ENCODE measurements at places on chromosomes 11 and 22. TPM values are rescaled to one million over a fixed set of nuclear protein-coding genes. Genes with fewer than 3 reads are reported as not detected.

DNA sequence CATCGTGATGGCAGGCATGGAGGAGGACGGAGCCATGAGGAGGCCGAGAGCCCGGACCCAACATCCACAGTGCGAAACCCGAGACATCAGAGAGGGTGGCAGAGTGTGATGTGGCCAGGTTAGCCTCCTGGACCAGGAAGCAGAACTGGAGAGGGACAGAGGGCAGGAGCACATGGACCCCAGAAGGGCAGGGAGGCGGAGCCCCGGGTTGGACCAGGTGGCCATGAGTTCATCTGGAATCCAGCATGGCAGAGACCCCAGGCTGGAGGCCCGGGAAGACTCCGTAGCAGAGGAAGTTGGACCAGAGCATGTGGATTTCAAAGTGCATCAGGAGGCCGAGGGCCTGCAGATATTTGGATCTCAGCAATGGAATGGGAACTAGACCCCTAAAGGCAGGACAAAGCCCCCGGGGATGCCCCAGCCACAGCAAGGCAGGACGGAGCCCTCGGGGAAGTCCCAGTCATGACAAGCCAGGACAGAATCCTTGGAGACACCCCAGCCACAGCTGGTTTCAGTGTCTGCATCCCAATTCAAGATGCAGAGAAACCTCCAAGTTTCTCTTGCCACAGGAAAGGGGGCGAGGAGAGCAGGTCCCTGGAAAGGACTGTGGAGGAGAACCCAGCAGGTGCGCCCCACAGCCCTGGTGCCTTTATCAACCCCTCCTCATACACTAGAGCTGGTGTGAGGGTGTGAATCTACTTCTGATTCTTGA, 1393.4 kb downstream of the BRD1 start:
- peak; percentile 40 for DNase-seq

GRCh38 chr11:67415501-67416304, at the start of gene CARNS1:
Gene CARNS1, plus strand, starts transcription at chr11:67415678. Its CDS starts 522 bp downstream, at chr11:67416200.
- no peak for DNase-seq

- no peak for DNase-seq
These were observed 36.2 kb upstream of the FJX1 start for GRCh38 chr11:35582033-35582432.

DNA sequence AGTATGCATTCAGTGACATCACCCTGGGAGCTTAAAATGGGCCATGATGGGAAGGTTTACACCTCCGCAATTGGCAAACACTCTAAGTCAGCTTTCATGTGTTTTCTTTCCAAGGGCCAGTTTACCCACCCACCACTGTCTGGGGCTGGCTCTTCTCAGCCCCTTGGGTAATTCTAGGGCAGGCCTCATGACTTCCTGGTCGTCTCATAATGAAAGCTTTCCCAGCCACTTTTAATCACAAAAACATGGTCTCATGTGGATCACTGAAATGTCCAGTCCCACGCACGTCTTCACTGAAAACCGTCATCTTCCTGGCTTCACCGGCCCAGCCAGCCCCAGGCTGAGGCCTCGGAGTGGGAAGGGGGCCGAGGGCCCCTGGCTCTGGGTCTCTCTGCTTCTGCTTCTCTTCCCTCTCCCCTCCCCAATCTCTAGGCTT, 58.5 kb upstream of the ANO1 start:
- DNase-seq = no peak

DNA sequence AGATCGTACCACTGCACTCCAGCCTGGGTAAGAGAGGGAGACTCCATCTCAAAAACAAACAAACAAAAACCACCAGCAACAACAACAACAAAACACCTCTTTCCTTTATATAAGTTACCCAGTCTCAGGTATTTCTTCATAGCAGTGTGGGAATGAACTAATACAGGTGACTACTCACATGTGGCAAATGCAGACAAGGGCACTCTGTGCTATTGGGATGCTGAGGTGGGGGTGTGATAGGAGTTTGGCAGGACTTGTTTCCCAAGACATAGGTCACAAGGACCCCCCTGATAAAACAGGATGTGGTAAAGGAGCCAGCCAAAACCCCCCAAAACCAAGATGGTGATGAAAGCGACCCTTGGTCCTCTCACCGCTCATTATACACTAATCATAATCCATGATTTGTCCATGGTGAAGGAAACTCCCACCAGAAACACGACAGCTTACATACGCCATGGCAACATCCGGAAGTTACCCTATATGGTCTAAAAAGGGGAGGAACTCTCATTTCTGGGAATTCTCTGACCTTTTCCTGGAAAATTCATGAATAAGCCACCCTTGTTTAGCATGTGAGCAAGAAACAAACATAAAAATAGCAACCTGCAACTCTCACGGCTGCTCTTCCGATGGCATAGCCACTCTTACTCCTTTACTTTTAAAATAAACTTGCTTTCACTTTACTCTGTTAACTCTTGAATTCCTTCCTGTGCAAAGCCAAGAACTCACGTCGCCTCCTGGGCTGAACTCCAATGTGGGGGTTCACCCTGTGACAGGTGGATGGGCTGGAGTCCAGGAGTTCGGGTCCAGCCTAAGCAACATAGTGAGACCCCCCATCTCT, 18.8 kb upstream of the INCENP start:
- DNase-seq = no peak

DNA sequence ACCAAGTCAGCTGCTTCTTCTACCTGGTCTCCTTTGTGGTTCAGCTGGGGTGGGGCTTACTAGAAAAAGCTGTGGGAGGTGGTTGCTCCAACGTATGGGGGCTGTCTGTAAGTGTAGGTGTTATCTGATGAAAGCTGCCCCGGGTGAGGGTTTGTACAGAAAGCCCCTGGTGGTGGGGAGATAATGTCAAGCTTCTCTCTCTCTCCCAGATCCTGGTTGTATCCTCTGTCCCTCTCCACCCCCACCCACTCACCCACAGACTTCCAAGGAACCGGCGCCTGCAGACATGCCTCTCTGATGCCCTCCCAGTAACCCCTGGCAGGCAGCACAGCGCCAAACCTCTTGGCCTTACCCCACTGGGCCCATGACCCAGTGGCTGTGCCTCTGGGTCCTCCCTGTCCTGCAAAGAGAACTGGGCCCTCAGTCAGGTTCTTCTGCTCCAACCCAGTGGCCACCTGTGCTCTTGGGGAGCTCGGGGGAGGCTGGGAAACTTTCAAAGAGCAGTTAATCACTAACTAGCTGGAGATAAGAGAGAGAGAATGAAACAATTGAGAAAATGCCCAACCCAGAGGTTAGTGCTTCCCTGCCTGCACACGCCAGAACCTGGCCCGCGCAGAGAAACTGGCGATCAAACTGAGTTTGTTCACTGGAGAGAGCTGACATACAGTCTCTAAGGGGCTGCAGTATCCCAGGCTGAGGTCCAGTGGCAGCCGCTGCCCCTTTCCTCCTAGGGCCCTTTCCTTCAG, 20.4 kb upstream of the EHF start:
- peak; percentile 76 for DNase-seq

DNA sequence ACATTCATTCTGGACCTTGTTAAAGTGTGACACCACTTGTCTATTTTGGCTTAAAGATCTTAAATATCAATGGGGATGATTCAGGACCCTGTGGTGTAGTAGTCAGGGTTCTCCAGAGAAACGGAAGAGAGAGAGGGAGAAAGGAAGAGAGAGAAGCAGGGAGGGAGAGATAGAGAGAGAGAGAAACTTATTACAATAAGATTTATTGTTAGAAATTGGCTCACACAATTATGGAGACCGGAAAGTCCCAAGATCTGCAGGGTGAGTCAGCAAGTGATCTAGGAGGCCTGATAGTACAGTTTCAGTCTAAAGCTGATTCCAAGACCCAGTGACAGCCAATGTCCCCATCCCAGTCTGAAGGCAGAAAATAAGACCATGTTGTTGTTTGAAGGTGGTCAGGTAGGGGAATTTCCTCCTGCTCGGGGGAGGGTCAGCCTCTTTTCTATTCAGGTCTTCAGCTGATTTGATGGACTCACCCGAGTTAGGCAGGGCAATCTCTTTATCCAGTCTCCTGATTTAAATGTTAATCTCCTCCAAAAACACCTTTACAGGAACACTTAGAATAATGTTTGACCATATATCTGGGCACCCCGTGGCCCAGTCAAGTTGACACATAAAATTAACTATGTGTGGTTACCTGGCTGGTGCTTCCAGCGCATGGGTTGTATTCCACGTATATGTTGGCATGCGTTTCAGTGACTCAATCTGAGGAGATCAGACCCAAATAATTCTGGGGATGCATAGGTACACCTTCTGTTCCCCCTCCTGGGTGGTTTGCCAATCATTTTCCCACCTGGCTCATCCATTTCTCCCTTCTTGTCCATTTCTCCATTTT, 1350.5 kb downstream of the TBC1D22A start:
- no peak for DNase-seq

DNA sequence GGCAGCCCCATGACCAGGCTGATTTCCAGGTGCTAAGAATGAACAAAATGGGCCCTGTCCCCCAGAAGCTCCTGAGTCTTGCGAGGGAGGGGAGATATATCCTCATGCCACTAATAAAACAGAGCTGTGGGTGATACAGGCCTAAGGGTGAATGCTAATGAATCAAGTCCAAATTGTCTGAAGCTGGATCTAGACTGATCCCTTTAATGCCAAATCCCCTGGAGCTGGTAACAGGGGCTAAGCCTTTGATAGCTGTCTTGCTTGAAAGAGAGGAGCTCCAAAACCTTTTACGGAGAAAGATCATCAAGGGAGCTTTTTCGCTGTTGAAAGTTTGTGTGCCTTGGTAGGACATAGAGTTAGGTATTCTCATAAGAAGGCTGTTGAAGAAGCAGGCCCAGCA, 79.7 kb downstream of the PPFIBP2 start:
- no peak for DNase-seq

GSTT2B gene
- 9.8 TPM for total RNA-seq

PRRG4 gene
- 12.6 TPM for total RNA-seq

OR5P2 gene
- total RNA-seq = 1.3 TPM

FAM83F gene
- 0.35 TPM for total RNA-seq

CHADL gene
- total RNA-seq = 3.4 TPM

All from upper lobe of right lung (tissue), 1 donor.